Stimulated activated CD4-positive, alpha-beta T cell treated with anti-CD3 and anti-CD28 coated beads, Interleukin-2, amount 100 ng/mL, for 24 hours (primary cell): ENCODE measurements at places on chromosomes 16 and 17.

DNA sequence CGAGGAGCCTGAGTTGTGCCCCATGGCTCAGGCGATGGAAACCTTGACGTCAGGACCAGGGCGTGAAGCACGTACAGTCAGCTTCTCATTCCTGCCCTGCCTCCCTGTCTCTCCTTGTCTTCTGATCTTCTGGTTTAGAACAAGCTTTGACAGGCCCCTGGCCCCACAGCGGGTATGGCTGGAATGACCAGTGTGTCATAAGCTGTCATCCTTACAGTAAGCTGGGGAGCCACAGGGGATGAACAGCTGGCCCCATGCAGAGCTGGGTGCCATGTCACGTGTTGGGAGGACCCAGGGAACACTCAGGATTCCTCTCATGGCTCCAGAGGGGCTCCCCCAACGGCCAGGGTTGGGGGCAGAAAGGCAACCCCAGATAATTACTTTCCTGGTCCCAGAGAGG, 157.6 kb upstream of the PLCG2 start:
- no peak for DNase-seq

DNA sequence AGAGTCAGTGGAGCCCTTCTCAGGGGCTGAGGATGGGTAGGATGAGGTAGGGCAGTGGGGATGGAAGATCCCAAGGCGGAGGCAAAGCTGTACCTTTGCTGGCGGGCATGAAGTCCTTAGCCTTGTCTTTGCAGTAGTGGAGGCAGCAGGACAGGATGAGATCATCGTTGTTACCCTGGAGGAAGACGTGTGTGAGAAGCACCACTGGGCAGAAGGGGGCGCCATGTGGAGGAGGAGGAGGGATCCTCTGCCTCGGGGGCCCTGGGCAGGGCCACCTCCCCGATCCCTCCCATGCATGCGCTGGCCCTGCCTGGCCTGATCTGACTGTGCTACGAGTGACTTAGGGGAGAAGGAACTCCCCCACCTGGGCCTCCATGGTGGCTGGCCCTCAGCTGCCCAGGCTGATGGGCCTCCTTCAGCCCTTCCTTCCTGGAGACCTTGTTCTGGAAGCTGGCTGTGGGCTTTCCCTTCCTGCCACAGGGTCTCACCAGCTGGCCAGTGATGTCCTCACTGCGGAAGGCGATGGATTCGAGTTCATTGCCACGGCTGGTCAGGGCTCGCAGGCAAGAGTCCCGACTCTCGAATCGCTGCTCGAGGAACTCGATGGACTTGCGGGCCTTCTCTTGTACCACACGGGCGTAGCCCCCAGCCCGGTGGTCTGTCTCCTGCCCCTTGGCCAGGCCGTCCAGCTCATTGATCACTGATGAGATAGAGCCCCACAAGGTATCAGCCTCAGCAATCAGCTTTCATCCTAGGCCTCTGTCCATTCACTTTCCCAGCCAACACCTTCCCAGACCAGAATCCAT, 10.3 kb downstream of the HIC1 start:
- DNase-seq = peak; percentile 77

DNA sequence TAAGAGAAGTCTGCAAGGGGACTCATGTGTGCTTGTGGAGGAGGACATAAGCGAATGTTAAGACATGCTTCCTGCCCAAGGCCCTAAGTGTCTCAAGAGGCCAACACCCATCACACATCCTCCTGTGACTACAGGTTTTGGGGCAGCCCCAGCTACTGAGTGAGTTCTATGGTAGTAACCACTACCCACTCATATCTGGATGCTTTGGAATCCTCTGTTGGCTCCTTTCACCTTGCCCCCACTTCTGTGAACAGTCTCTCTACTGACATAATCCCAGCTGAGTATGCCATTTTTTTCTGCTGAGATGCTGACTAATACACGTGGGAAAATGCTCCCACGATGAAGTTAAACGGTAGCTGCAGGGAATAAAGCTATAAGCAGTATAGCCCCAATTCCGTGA, 153.5 kb downstream of the VPS53 start:
- no peak for DNase-seq

GRCh38 chr17:38428643-38429371, 543 bp downstream of the ARHGAP23 start:
- peak; percentile 31 for DNase-seq

GRCh38 chr17:27848931-27849330, 44.2 kb downstream of the LYRM9 start:
- no peak for DNase-seq
